ENCODE measurements at places on chromosomes 1 and 21. TPM values are rescaled to one million over a fixed set of nuclear protein-coding genes. Genes with fewer than 3 reads are reported as not detected.

XCL1 gene
- total RNA-seq = not detected

LCE2A gene
- total RNA-seq = not detected

PTPN14 gene
- total RNA-seq = 38.7 TPM

MNDA gene
- total RNA-seq = 5.8 TPM

LMOD1 gene
- 399 TPM for total RNA-seq

GBP2 gene
- total RNA-seq = 74.2 TPM

GRHL3 gene
- total RNA-seq = not detected

PTGFR gene
- total RNA-seq = 3.3 TPM

MX2 gene
- total RNA-seq = 70.5 TPM

FHAD1 gene
- not detected for total RNA-seq

PCP4L1 gene
- total RNA-seq = not detected

HUNK gene
- 1.8 TPM for total RNA-seq

OR1C1 gene
- total RNA-seq = not detected

CCDC181 gene
- 0.87 TPM for total RNA-seq

SYNJ1 gene
- total RNA-seq = 11.2 TPM

OR2T11 gene
- total RNA-seq = not detected

EPHA10 gene
- total RNA-seq = 1.2 TPM

TGFBR3 gene
- 57.8 TPM for total RNA-seq

KCNC4 gene
- 16.5 TPM for total RNA-seq

TAS1R1 gene
- not detected for total RNA-seq

RPE65 gene
- total RNA-seq = not detected

LCE3D gene
- total RNA-seq = not detected

MPL gene
- not detected for total RNA-seq

RAB3B gene
- under 0.01 TPM for total RNA-seq

RSPO1 gene
- total RNA-seq = 0.92 TPM

COL18A1 gene
- 19.8 TPM for total RNA-seq

HLX gene
- 0.43 TPM for total RNA-seq

TPTE gene
- total RNA-seq = not detected

NCMAP gene
- 9.3 TPM for total RNA-seq

C1orf185 gene
- not detected for total RNA-seq

SELP gene
- 17.9 TPM for total RNA-seq

ASH1L gene
- 57.8 TPM for total RNA-seq

PLA2G2A gene
- total RNA-seq = 52.3 TPM

ARHGEF19 gene
- total RNA-seq = 17.4 TPM

OR10J1 gene
- not detected for total RNA-seq

THAP3 gene
- 10.4 TPM for total RNA-seq

SPATA46 gene
- not detected for total RNA-seq

ANGPTL1 gene
- 121 TPM for total RNA-seq

CGN gene
- 126 TPM for total RNA-seq

RBP7 gene
- total RNA-seq = 6.2 TPM

AMY2A gene
- total RNA-seq = not detected

RGS8 gene
- not detected for total RNA-seq

ATXN7L2 gene
- total RNA-seq = 4.0 TPM

PRELP gene
- 10.7 TPM for total RNA-seq

Measured in stomach (tissue), 19 donors.